CD4-positive, alpha-beta T cell treated with Interleukin-17A for 4 hours (primary cell): ENCODE measurements at places on chromosomes 3 and 15.

DNA sequence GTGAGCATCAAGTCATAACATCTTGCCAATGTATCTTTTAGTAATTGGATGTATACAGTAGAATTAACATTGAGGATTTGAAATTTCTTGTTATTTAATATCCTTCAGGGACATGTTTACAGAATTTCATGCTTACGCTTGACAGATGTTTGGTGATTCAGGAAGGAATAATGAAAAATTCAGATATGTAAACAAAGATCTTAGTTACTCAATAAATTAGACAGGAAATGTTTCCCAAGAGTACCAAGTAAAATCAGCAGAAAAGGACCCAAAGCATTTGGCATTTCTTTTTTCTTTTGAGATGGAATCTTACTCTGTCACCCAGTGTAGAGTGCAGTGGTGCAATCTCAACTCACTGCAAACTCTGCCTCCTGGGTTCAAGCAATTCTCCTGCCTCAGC lies 4.7 kb upstream of the COL6A5 start:
- DNase-seq, result no peak

- no peak for DNase-seq
Observed at GRCh38 chr3:73435055-73435454, 189.7 kb downstream of the PDZRN3 start.

DNA sequence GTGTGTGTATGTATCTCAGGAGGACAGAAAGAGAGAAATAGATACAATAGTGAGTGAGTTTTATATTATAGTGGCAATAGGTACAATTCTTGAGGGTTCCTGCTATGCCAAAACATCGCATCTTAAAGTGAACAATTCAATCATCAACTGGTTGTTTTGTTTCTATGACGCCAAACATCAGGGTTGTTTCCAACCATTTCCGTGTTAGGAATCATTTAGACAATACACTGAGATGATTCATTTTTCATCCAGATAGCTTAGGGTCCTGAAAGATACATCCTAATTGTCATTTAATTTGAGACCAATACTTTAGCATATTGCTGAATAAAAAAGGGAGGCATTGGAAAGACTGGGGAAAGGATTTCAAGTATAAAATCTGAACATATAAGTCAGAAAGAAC lies 472.2 kb downstream of the MCTP2 start:
- no peak for DNase-seq

DNA sequence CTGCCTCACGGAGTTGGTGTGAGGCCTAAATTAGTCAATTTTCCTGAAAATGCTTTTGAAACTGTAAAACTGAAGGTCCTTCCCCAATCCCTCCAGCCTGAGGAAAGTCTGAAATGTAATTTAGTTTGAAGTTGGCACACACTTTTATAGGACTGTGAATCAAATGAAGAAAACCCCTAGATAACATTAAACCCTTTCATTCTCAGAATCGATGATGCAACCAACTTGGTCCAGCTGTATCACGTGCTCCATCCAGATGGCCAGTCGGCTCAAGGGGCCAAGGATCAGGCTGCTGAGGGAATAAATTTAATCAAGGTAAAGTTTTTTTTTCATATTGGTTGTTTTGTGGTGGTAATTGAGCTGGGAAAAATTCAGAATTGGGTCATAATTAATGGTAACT lies 11.7 kb downstream of the MRPS22 start:
- DNase-seq, result no peak

GRCh38 chr3:197942956-197943556 lies 6.9 kb upstream of the RPL35A start:
- DNase-seq, result peak; percentile 29

GRCh38 chr3:186207515-186207914 lies 98.6 kb upstream of the ETV5 start:
- no peak for DNase-seq

- no peak for DNase-seq
Observed at GRCh38 chr3:104642827-104643226, 723.9 kb upstream of the ALCAM start.

GRCh38 chr3:99332276-99332675 lies 306.1 kb upstream of the COL8A1 start:
- DNase-seq, result no peak

DNA sequence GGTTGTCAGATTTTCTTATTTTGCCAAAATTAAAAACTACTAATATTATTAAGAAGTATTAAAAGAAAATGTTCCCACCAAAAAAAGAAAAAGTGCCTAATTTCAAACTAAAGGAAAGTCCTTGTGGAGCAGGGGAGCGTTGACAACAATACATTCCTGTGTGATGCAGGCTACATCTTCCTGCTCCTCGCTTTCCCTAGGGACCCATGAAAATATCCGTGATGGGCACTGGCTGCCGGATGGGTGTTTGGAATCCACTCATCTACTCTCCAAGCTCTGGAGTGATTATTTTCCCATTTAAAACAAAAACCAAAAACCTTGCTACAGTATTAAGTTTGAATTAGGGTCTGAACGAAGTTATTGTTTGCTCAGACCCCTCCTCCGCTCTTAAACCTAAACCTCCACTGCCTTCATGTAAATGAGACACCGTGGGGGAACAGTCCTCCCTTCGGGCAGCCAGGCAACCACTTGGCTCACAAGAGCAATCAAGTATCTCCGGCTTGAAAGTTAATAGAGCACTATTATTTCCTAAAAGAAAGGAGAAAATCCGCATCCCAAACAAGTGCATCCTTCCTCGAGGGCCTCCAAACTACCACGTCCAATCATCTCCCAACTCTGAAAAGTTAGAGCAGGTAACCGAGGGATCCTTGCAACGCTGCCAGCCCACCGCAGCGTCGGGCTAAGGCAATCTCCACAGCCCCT lies 1.5 kb downstream of the ITGB5 start:
- no peak for DNase-seq

GRCh38 chr3:24829629-24830229 lies 335.1 kb upstream of the THRB start:
- DNase-seq, result no peak

DNA sequence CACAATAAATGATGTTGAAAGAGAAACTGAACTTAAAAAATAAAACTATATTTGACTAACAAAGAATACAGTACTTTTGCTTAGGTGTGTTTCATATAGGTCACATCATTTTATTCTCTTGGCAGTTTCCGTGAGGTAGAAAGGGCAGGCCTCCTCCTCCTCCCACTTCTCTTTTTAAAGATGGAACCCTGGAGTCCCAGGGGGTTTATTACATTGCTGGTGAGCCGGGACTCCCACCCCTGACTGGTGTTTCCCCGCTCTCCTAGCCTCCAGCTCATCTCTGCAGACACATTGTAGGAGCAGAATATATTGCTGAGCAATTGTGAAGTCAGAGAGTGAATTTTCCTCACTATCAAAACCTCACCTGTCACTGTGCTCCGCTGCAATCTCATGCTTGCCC lies 30.0 kb downstream of the ZDHHC23 start:
- no peak for DNase-seq

DNA sequence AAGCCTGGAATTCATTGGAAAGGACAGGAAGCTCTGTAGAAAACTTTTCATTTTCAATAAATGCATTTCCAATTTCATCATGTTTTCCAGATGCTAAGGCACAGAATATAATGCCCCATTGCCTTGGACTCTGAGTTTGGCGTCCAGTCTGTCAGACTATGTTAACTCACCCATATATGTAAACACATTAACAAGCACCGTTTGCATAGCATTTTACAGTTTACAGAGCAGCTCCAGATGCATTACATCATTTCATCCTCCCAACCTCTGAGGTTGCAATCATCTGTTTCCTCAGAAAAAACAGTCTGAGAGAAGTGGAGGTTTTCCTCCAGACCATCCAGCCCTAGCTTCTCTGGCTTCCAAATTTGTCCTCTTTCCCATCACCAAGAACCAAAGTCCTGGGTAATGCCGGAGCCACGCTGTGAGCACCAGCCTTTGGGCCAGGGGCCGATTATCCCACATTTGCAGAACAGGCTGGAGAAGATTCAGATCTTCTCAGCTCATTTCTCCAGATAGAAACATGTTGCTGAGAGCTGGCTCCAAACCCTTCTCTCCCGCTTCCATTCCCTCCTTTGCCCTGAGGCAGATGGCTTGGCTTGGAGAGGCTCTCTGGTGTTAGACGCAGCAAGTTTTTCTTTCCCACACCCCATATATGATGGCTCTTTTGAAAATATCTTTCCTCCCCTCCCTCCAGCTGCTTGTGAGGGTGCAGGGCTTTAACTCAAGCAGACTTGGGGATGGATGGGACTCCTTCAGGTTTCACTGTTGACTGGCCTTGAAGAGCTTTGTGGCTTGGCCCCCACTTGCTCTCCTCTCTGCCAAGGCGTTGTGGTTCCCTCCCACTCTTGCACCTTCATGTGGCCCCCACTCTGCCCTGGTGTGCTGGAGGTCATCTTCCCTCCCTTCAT lies 26.0 kb downstream of the CYP19A1 start:
- no peak for DNase-seq

DNA sequence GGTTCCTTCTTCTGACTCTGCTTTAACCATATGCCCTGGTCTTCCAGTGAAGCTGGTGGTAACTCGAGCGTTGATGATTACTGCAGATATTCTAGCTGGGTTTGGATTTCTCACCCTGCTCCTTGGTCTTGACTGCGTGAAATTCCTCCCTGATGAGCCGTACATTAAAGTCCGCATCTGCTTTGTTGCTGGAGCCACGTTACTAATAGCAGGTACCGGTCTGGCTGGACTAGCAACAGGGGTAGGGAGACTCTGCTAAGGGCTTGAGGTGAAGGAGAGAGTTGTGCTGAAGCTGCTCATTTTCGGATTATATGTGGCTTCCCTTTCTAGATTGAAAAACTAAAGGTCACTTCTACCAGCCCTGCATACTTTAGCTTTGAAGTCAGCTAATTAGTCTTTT lies 16.8 kb downstream of the CLDN16 start:
- DNase-seq, result no peak

DNA sequence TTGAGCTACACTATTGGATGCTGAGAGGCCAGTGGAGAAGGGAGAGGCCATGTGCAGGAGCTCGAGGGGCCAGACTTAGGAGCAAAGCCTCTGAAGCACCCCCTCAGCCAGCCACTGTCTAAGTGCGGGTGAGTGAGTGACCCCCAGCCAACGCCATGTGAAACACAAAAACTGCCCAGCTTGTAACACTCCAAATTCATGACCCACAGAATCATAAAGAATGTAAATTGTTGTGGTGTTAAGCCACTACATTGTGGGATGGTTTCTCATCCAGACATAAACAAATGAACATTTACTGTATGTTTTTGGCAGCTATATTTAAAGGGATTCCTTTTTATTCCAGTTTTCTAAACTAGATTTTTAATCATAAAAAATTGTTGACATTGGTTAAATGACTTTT lies 27.2 kb upstream of the TMEM158 start:
- DNase-seq, result no peak

- no peak for DNase-seq
Observed at GRCh38 chr3:15983232-15983631, 185.5 kb upstream of the ANKRD28 start.

- peak; percentile 30 for DNase-seq
Observed at GRCh38 chr3:69092030-69092516, 7.3 kb downstream of the ARL6IP5 start.

DNA sequence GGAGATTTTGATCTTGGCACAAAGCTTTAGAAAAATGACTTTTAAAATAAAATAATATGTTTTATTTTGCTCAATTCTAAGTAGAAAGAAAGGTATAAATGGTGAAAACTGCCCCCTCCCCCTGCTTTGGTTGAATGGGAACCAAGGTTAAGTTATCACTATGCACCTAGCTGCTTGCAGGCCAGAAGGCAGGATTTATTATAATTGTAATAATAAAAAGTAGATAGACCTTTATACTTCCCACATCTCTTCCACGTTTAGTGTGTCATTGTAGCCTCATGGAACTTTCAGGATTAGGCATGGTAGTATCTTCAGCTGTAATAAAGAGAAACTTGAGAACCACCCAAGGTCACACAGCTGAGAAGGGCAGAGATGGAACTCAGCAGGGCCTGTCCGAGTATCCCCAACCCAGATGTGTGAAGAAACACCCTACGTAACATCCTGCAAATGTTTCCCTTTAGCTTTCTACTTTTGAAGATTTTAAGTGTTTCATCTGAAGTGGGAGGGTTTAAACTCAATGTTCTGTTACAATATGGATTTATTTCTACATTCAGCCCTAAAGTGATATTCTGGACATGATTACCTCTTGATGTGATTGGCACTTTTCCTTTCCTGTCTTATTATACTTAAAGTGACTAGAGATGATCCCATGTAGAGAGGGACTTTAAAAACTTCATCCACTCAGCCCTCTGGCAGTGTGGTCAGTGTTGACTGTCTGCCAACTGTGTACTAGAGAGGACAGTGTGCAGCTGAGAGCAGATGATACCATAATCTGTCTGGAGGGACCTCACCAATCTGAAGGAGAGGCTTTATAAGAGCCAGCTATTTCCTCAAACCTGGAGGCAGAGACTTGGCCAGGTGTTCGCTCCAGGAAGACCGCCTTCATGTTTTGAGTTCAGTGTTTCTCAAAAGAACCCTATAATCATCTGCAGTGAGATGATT lies 282.5 kb upstream of the TRIM42 start:
- DNase-seq, result no peak

DNA sequence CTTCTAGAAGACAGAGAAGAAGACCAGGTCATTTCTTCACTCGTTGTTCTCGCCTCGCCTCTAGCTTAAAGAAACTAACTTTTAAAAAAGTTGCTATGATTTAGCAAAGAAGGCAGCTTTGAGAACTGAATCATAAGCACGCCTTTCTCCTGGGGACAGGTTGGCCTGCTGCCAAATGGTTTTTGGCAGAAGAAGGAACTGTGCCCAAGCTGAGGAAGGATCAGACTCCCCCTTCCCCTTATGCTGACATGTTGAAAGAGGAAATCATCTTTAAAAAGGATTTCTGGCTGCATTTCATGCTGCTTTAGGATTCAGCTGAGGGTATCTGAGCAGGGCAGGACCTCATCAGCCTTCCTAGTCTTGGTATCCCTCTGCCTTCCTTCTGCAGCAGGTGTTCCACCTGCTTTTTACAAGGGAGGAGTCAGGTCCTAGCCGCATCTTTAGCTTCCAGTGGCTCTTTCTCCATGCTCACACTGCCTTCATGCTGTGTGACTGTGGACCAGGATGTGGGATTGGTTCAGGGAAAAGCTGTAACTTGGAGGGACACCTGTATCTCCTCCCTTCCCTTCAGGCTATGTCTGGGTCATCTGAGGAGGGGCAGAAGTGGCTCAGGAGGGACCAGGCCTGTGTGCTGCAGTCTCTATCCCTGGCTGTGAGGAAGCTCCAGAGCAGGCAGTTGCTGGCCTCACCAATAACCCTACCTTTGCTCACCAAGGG lies 34.1 kb upstream of the HACD2 start:
- DNase-seq, result peak; percentile 18

DNA sequence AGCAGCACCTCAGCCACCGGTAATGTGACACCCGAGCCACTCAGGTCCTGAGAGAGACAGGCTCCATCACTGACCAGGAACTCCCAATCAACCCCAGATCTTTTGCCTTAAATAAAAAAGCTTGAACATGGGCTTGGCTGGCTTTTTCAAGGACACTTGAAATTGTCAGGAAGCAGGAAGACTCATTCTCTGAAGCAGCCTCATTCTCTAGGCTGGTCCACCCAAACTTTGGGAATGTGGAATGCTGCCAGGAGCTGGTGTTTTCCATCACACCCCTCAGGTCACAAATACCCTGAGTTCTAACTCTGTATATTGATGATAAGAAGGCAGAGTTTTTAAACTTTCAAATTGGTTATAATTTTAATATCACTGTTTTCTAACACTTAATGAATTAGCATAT lies 17.0 kb downstream of the CXCR6 start:
- no peak for DNase-seq
